HFFc6 (cell line): ENCODE measurements at places on chromosomes 2 and 18. TPM values are rescaled to one million over a fixed set of nuclear protein-coding genes. Genes with fewer than 3 reads are reported as not detected.

SNED1 gene
- total RNA-seq = 0.84 to 2.8 TPM (median 1.2 TPM) in 3 replicates

SKOR2 gene
- total RNA-seq = not detected in 3 replicates

TBR1 gene
- total RNA-seq = 0.04 TPM in 1 of 3 replicates, not detected in the others

ANKRD12 gene
- total RNA-seq = 23.8 to 30.7 TPM (median 25.5 TPM) in 3 replicates

EFR3B gene
- total RNA-seq = 0.35 to 0.42 TPM (median 0.38 TPM) in 3 replicates

TMEM200C gene
- not detected in 3 replicates for total RNA-seq

TMX3 gene
- 62.3 to 74.3 TPM (median 64.6 TPM) in 3 replicates for total RNA-seq

SERPINE2 gene
- 173 to 440 TPM (median 284 TPM) in 3 replicates for total RNA-seq

LAMA1 gene
- 0.18 to 1.7 TPM (median 1.0 TPM) in 3 replicates for total RNA-seq
